ENCODE measurements at places on chromosomes 4 and X.

DNA sequence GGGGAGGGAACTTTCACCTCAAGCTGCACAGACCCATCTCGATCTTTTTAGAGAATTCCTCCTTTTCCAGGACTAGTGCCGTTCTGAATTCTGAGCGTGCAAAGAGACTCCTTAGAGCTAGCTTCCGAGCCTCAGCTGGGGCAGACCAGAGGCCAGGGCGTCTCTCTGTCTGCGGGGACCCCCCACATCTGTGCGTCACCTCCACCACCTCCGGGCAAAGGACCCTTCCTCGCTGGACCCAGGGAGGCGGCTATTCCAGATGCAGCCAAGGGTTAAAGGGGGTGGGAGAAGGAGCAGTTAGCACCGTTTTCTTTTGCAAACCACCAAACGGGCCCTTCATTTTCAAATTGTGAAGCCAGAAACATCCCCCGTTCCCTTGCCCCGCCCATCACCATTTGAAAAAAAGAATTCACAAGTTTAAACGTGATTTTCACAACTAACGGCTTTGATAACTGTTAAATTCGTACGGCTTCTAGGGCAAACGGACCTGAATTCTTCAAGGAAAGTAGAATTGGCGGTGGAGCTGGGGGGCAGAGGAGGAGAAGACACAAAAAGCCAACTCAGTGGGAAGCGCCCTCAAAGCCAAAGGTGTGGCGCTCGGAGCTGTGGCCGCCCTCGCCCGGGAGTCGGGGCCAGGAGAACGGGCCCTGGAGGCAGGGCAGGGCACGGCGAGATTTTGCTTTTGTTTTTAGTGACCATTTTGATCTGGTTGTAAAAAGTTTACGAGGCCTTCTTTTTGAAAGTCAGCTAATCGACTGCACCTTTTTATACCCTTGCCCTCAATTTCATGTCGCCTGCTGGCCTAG lies 3.3 kb upstream of the PDGFRA start:
- no peak for DNase-seq

DNA sequence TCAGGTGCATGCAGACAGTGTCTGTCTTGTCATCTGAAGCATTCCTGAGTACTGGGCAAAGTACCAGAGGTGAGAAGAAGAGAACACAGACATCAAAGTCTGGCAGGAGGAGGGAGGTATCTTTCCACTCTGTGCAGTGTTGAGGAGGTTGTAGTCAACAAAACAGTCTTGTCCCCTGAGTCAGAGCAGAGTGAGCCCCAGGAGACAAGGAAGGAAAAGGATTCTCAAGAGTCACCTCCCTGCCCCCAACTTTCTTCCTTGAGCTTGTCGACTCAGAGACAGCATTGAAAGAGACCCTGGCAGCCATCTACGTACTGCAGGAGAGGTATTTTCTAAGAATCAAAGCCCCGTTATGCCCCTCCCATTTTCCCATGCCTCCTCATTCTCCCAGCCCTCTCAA lies 4.4 kb upstream of the SRPX start:
- DNase-seq: peak; percentile 1

DNA sequence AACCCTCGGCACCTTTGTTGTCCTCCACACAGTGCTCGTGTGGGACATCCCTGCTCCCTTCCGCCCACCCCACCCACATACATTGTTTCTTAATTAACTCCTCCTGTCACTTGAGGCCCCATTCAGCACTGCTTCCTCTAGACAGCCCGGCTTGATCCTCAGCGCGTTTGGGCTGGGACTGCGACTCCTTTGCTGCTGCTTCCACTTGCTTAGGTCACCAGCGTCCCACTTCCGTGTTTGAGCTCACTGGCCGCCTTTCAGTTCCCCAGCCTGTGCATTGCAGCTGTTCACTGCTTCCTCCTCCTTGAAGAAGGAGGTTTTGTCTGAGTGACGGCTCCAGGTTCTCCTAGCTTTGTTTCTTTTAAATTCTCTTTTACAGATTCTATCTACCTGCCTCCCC lies 16.1 kb downstream of the RNF4 start:
- no peak for DNase-seq

DNA sequence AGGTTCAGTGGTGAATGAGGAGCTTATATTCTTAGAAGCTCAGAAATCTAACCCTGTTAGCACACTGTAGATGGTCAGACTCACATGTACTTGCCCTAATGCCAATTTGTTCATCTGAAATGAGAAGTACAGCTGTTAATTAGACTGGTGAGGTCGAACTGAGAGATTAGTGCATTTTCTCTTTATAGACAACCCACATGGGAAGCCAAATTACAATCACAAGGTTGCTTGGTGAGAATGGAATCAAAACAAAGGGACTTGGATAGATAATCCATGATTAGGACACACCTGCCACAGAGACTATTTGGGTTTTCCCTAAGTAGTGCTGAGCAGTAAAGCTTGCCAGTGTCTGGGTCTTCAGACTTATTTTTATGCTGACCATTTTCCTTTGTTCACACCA lies 88.3 kb downstream of the POLA1 start:
- no peak for DNase-seq

- no peak for DNase-seq
Observed at GRCh38 chrX:122584981-122585380, 599.1 kb upstream of the GRIA3 start.

DNA sequence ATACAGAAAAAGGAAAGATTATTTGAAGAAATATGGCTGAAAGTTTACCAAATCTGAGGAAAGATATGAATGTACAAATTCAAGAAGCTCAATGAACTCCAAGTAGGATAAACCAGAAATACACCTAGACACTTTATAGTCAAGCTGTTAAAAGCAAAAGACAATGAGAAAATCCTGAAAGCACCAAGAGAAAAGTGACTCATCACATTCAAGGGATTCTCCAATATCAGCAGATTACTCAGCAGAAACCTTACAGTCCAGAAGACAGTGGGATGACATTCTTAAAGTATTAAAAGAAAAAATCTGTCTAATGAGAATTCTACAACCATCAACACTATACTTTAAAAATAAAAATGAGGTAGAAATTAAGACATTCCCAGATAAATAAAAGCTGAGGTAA lies 223.8 kb upstream of the ZCCHC13 start:
- DNase-seq: no peak

DNA sequence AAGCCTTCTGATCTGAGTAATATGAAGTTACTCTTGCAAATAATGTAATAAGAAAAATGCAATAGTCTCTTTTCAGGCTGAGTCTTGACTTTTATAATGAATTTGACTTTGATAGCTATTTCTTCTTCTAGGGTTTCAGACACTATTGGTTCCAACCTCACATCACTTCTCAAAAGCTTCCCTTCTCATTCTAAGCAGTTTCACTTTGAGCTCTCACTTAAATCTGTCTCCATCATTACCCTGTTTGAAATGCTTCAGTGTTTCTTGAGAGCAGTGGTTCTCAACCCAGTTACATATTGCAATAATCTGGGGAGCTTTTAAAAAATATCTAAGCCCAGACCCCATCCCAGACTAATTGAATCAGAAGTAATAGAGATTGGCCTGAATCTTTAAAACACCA lies 40.5 kb upstream of the BMP2K start:
- DNase-seq: no peak

DNA sequence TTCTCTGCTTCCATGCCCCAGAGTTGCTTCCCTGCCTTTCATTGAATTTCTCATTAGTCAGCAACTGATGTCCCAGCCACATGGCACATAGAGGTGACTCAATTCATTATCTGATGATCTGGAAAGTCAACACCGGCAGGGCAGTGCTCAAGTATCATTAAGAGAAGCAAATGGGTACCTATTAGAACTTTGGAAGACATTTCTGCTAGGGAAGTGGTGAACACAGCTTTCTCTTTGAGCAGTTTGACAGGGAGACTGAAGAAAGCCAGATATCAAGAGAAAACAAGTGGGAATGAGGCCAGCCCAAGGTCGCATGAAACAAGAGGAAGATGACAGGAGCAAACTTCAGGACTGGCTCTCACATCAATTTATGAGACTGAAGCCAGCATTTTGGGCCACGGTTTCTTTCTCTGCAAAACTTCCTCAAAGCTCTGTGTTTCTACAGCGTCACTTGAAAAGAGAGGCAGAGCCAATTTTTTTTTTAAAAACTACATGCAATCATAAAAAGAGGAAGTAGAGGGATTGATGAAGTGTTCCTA lies 108.3 kb upstream of the RPS6KA3 start:
- DNase-seq: no peak

DNA sequence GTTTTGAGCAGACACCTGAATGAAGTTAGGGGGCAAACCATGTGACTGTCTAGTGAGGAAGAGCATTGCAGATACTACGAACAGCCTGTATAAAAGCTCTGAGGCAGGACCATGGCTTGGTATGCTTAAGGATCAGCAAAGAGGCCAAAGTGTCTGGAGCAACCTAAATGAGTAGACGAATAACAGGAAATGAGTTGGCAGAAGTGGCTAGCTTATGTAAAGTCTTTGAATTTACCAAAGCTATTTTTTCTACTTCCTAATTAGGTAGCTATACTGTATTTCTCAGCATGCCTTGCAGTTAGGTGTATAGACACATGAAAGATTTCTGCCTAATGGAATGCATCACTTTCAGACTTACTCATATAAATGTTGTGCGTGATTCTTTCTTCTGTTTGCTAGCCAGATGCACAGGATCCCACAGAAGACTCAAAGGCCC lies 9.3 kb upstream of the GPRIN3 start:
- DNase-seq: peak; percentile 40
